MCF 10A (cell line): ENCODE measurements at places on chromosomes 1 and 21.

DNA sequence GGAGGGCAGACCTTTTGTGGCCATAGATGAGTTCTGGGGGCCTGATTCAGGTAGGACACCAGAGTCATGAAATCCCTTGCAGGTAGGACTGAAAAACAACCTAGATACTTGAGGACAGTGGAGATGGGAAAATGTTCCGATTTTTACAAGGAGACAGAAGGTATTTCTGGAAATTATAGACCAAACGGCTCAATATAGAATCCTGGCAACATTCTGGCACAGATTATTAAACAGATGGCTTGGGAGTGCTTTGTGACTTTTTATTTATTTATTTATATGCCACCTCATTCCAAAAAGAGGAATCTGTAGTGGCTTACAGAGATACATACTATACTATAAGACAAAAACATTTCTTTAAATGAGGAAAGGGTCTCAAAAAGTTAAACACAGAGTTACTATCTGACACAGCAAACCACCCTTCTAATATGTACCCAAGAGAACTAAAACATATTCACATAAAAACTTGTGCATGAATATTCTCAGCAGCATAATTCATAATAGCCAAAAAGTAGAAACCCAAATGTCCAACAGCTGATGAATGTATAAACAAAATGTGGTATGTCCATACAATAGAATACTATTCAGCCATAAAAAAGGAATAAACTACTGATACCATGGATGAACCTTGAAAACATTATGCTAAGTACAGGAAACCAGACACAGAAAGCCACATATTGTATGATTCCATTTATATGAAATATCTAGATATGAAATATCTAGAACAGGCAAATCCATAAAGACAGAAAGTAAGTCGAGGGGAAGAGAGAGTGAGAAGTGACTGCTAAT lies 49.8 kb downstream of the CDK18 start:
- no peaks in the 10 kb centered on the region for H3K4me1 ChIP-seq
- no peak overlapping the region for H3K4me3 ChIP-seq
- H3K36me3 ChIP-seq, result no peaks in the 10 kb centered on the region
- DNase-seq, result no peak
- peaks cover 93% of the 10 kb centered on the region for H3K27me3 ChIP-seq

DNA sequence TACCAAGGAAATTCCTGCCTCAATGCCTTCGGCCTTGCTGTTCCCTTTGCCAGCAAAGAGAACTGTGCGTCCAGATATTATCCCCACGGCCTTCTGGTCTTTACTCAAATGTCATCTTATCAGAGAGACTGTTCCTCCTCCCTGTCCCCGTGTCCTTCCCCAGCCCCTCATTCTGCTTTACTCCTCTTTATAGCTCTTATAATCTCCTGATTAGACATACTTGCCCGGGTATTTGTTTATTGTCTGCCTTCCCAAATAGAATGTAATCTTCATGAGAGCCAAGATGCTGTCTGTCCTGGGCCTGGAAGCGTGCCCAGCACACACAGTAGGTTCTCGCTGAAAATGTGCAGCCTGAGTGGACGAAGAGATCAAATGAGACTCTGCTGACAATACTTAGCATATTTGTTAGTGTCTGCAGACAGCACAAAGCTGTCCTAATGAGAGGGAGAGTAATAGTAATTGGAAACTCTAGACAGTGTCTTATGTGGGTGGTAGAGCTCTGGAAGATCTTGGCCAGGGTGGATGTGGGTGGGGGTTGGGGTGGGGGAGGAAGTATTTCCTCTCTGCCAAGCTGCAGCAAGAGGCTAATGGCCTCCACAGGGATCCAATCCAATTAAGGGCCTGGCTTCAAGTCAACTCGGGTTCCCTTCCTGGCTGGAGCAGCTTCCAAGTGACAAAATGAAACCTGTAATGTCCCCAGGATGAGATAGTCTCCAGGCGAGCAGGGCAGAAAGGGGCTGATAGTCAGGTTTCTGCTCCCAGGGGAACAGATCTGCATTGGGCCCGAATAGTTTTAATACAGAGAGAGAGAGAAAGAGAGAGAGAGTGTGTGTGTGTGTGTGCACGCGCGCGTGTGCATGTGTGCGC lies 9.5 kb upstream of the CLIC4 start:
- peak overlapping the region; percentile 2 for H3K27ac ChIP-seq
- peaks cover 6% of the 10 kb centered on the region for H3K36me3 ChIP-seq
- no peak for DNase-seq
- no peaks in the 10 kb centered on the region for H3K27me3 ChIP-seq

DNA sequence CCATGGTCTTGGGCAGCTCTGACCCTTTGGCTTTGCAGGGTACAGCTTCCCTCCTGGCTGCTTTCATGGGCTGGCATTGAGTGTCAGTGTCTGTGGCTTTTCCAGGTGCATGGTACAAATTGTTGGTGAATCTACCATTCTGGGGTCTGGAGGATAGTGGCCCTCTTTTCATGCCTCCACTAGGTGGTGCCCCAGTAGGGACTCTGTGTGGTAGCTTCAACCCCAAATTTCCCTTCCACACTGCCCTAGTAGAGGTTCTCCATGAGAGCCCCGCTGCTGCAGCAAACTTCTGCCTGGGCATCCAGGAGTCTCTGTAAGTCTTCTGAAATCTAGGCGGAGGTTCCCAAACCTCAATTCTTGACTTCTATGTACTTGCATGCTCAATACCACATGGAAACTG lies 494.5 kb upstream of the LRRC7 start:
- no peak overlapping the region for H3K27ac ChIP-seq
- no peaks in the 10 kb centered on the region for H3K4me1 ChIP-seq
- DNase-seq, result no peak

DNA sequence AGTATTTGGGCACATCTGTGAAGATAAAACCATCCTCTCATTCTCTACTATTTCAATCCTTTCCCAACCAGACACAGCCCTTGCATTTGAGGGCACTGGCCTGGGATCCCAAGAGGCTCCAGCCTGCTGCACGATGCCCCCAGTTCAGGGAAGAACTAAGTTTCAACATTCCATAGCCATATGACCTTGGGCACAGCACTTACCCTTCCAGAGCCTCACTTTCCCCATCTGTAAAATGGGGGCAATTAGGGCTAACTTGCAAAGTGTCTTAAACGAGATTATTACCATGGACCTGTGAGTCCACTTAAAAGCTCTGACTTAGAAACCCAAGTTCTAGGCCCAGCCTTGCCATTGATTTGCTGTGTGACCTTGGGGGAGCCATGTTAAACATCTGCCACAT lies 22.9 kb downstream of the CDCP2 start:
- no peak overlapping the region for H3K27ac ChIP-seq
- no peak for DNase-seq
- no peak overlapping the region for H3K4me3 ChIP-seq
- H3K27me3 ChIP-seq, result peaks cover 16% of the 10 kb centered on the region
- H3K36me3 ChIP-seq, result peaks cover 3% of the 10 kb centered on the region

- peaks cover 3% of the 10 kb centered on the region for H3K4me1 ChIP-seq
- peaks cover 11% of the 10 kb centered on the region for H3K27me3 ChIP-seq
- no peak overlapping the region for H3K27ac ChIP-seq
- no peak overlapping the region for H3K4me3 ChIP-seq
- no peaks in the 10 kb centered on the region for H3K36me3 ChIP-seq
These were observed 139.8 kb downstream of the RYR2 start for GRCh38 chr1:237181743-237182317.

DNA sequence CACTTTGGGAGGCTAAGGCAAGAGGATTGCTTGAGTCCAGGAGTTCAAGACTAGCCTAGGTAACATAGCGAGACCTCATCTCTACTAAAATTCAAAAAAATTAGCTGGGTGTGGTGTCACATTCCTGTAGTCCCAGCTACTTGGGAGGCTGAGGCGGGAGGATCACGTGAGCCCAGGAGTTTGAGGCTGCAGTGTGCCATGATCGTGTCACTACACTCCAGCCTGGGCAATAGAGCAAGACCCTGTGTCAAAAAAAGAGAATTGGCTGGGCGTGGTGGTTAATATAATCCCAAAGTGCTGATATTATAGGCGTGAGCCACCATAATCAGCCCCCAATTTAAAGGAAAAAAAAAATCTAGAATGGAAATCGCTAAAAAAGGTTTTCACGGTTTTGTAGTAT lies 7.0 kb downstream of the MACO1 start:
- H3K27me3 ChIP-seq, result no peaks in the 10 kb centered on the region
- no peak for DNase-seq
- H3K4me3 ChIP-seq, result no peak overlapping the region
- no peak overlapping the region for H3K27ac ChIP-seq

GRCh38 chr1:223417903-223418663 lies 24.9 kb downstream of the CCDC185 start:
- peaks cover 16% of the 10 kb centered on the region for H3K4me1 ChIP-seq
- DNase-seq, result no peak
- H3K36me3 ChIP-seq, result no peaks in the 10 kb centered on the region
- H3K27ac ChIP-seq, result no peak overlapping the region

- peaks cover 6% of the 10 kb centered on the region for H3K4me1 ChIP-seq
- H3K27ac ChIP-seq, result no peak overlapping the region
- no peak overlapping the region for H3K4me3 ChIP-seq
- no peak for DNase-seq
These were observed 26.4 kb downstream of the HSPG2 start for GRCh38 chr1:21910558-21911204.

DNA sequence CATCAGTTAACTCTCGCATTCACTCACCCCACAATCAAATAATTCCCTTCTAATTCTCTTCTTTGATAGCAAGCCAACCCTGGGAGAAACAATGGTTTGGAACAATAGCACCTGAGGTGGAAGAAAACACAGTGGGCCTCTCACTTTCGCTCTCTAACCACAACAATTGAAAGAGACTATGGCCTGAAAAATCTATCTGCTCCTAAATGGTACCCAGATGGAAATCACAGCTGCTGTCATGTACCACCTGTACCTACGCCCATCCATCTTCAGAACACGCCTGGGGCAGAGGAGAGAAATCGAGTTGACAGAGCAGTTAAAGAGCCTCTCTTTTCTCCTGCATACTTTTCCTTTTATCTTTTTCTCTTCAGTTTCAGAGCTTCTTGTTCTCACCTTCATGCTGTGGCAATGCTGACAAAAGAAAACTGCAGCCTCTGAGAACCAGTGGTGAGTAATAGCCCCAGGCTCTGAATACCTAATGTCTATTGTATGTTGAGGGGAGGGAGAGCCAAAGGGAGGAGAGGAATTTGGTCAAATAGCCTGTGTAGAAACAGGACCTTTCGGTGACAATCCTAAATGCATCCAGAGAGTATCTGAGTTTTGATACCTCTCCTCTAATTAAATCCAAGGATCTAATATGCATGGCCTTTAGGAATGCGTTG lies 57.7 kb downstream of the ZC3H11B start:
- H3K27me3 ChIP-seq, result peaks cover 52% of the 10 kb centered on the region
- no peaks in the 10 kb centered on the region for H3K36me3 ChIP-seq
- no peak overlapping the region for H3K4me3 ChIP-seq
- H3K4me1 ChIP-seq, result peaks cover 12% of the 10 kb centered on the region
- peak; percentile 79 for DNase-seq
- H3K27ac ChIP-seq, result no peak overlapping the region

DNA sequence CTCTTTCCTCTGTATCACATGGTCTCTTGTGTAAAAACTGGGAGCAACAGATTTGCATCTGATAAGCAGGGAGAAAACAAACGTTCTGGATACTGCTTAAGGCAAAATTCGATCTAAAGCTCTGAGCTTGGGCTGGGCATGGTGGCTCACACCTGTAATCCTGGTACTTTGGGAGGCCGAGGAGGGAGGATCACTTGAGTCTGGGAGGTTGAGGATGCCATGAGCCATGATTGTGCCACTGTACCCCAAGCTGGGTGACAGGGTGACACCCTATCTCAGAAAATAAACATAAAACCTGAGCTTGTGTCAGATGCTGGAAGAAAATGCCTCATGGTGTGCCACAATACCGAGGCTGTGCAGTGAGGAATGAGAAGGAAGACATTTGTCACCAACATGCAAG lies 73.9 kb downstream of the SCCPDH start:
- peaks cover 12% of the 10 kb centered on the region for H3K4me1 ChIP-seq
- DNase-seq, result no peak
- no peaks in the 10 kb centered on the region for H3K27me3 ChIP-seq

- H3K27ac ChIP-seq, result no peak overlapping the region
- DNase-seq, result no peak
- no peaks in the 10 kb centered on the region for H3K4me1 ChIP-seq
- H3K4me3 ChIP-seq, result no peak overlapping the region
These were observed 233.3 kb upstream of the C1orf174 start for GRCh38 chr1:4133297-4133938.

- no peaks in the 10 kb centered on the region for H3K27me3 ChIP-seq
- peaks cover 14% of the 10 kb centered on the region for H3K4me1 ChIP-seq
- DNase-seq, result peak; percentile 26
- H3K36me3 ChIP-seq, result peaks cover 89% of the 10 kb centered on the region
These were observed 23.3 kb downstream of the PIP5K1A start for GRCh38 chr1:151221616-151222015.

- no peak overlapping the region for H3K4me3 ChIP-seq
- no peaks in the 10 kb centered on the region for H3K27me3 ChIP-seq
- H3K36me3 ChIP-seq, result no peaks in the 10 kb centered on the region
- no peak for DNase-seq
- no peak overlapping the region for H3K27ac ChIP-seq
These were observed 112.9 kb downstream of the FCRL5 start for GRCh38 chr1:157439302-157439954.

- no peak overlapping the region for H3K4me3 ChIP-seq
- peaks cover 13% of the 10 kb centered on the region for H3K4me1 ChIP-seq
- H3K36me3 ChIP-seq, result no peaks in the 10 kb centered on the region
- no peaks in the 10 kb centered on the region for H3K27me3 ChIP-seq
These were observed 169.2 kb upstream of the B3GALT2 start for GRCh38 chr1:193355626-193356025.

DNA sequence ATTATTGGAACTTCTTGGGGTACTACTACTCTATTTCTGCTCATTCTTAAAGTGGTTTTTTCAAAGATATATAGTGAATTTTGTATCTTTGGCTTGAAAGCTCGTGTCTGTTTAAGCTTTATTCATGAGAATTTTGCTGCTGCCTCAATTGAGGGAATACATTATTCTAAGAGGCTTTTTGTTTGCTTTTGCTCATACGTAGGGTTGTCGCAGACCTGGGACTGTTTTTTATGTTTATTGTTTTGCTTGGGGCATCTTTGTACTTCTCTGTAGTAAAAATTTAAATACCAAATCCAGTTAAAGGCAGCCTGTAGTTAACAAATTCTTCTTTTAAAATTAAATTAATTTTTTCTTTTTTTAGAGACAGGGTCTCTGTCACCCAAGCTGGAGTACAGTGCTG lies 62.3 kb downstream of the ANGPTL1 start:
- no peak overlapping the region for H3K27ac ChIP-seq
- H3K27me3 ChIP-seq, result no peaks in the 10 kb centered on the region
- H3K4me1 ChIP-seq, result peaks cover 8% of the 10 kb centered on the region
- DNase-seq, result no peak
- no peaks in the 10 kb centered on the region for H3K36me3 ChIP-seq

GRCh38 chr1:56200442-56200841 lies 378.9 kb downstream of the PLPP3 start:
- peaks cover 13% of the 10 kb centered on the region for H3K4me1 ChIP-seq
- no peak overlapping the region for H3K27ac ChIP-seq
- peak; percentile 67 for DNase-seq

- DNase-seq, result no peak
- H3K4me3 ChIP-seq, result no peak overlapping the region
- H3K27ac ChIP-seq, result no peak overlapping the region
- no peaks in the 10 kb centered on the region for H3K36me3 ChIP-seq
- H3K4me1 ChIP-seq, result no peaks in the 10 kb centered on the region
- no peaks in the 10 kb centered on the region for H3K27me3 ChIP-seq
These were observed 186.1 kb downstream of the MATN1 start for GRCh38 chr1:30537279-30537678.

GRCh38 chr1:93992954-93993353 lies 83.7 kb upstream of the GCLM start:
- no peaks in the 10 kb centered on the region for H3K36me3 ChIP-seq
- DNase-seq, result no peak
- H3K27me3 ChIP-seq, result no peaks in the 10 kb centered on the region
- H3K4me1 ChIP-seq, result peaks cover 22% of the 10 kb centered on the region
- no peak overlapping the region for H3K27ac ChIP-seq
